ENCODE measurements at places on chromosomes 6 and 20.

- DNase-seq, result no peak
Observed at GRCh38 chr6:74860456-74860855, 345.4 kb downstream of the COL12A1 start.

- DNase-seq, result peak; percentile 30
Observed at GRCh38 chr6:33633462-33634158, 12.5 kb downstream of the ITPR3 start.

DNA sequence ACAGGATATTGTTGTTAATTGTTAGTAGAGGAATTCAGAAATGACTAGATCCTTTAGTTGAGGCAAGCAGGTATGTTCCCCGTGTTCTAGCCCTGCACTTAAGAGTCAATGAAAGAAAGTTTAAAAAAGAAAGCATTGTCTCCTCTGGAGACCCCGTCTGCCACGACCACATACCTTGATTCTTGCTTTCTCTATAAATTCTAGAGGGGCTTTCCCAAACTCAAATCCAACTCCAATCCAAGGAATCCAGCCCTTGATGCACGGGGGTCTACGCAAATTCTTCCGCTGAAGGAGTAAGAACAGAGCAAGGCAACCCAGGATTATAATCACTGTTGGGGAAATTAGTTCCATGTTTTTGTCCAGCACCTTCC, 401 bp downstream of the CYP39A1 start:
- no peak for DNase-seq

DNA sequence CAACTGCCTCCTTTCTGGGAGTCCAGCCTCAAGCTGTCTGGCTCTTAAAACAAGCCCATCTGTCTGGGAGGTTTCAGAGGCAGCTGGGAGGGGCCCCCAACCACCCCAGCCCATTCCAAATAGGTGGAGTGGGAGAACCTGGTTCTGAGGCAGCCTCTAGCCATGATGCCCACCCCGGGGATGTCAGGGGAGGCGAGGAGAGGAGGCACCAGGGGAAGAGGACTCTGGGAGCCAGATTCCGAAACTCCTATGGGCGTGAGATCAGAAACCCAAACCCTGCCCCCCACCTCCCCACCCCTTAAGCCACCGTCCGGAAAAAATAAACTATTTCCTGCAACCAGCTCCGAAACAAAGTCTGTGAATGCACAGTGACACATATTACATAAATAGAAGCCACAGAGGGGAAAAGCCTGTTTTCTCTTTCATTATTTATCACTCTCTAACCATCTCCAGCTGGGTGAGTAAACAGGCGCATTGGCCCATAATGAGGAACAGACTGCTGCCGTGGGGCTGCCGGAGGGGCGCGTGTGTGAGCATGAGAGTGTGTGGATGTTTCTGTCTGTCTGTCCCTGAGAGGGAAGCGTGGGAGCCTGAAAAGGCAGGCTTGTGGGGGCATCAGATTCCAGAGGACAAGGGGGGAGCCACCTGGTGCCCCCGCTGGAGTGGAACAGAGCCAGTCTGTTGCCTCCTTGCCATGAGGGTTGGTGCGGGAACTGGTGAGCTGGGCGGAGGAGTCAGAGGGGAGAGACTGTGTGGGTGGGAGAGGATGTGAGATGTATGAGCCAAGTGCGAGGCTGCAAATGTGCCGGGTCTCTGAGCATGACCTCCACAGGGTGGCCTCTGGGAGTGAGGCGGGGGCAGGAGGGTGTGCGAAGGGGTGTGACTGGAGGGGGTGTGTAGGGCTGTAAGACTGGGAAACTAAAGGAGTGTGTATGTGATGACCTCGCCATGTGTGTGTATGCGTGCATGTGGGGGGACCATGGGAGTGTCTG, 14.3 kb upstream of the FOXP4 start:
- peak; percentile 80 for DNase-seq

DNA sequence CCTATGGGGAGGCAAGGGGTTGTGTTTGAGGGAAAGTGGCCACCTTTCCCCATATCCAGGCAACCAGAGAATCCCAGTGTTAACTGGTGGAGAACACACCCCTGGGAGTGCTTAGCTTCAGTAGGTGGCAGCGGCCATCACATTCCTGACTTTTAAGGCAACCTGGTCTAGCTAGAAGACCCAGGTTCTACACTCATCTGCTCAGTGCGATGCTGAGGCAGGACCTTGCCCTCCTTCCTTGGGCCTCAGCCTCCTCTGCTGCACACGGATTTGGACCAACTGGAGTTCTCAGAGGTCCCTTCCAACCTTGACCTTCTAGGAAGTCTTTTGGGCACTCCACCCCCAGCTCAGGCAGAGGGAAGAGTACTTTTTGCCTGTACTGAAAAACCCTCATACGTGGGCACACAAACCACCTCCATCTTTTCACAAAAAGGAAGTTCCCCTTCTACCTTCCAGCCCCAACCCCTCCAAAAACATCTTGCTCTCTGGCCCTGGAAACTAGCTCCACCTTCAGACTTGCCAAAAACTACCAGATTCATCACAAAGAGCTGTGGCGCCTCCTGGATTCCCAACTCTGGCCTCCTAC, 2.9 kb downstream of the CCND3 start:
- no peak for DNase-seq

DNA sequence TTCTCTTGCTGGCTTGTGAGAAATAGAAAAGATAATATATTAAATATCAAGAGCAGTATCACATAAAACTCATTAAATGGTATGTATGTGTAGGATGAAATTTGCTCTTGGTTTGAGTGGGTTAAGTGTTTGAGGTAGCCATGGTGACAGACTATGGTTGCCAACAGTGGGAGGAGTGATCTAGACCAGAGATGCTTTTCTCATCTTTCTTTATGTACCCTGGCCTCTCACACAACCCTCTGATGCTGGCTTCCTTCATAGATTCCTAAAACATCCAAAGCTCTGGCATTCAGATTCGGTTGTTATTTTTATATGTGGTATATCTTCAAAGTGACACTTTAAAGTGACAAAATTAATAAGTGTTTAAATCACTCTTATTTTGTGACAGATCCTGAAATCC, 9.0 kb upstream of the MLIP start:
- DNase-seq, result no peak

- DNase-seq, result no peak
Observed at GRCh38 chr6:107491760-107492660, 2.1 kb downstream of the SOBP start.

- DNase-seq, result no peak
Observed at GRCh38 chr20:63745424-63745805, 5.8 kb downstream of the SLC2A4RG start.

- DNase-seq, result no peak
Observed at GRCh38 chr6:110735666-110736065, 79.6 kb downstream of the CDK19 start.

DNA sequence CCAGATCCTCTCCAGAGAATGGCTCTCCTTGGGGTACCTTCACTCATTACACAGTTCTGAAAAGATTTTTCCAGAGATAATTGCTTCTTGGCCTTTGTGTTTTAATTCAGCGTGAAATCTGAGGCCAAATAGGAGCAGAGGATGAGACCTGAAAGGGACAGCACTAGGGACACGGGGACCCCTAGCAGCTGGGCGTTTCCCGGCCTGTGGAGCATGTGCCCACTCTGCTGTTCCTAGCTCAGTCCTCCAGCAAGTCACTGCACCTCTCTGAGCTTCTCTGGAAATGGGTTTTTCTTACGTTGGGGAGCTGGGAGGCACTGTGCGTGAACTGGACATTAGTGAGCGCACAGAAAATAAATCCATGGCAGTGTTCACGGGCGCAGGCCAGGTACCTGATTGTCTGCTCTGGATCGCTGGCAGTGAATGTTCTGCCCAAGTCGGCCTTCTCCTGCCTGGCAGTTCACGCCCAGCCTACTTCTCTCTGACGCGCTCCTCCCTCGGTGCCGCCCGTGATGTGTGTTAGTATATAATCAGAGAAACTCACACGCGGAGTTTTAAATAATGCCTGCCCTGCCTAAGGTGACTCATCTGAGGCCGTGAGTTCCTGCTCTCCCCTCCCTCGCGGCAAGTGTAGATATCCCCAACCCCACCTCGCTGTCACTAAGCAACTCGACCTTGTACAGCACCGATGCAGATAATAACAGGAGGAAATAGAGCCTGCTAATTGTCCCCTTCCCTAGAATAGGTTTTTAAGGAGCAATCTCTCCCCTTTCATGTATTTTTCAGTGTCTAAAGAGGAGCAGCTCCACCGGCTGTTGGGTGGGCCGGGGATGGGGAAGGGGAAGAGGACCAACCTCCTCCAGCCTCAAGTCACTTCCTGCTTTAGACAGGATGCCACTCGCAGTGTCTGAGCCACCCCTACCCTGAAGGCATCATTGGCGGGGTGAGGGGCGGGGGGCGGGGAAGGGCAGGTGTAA, 2.7 kb upstream of the TUBB2A start:
- DNase-seq, result no peak

DNA sequence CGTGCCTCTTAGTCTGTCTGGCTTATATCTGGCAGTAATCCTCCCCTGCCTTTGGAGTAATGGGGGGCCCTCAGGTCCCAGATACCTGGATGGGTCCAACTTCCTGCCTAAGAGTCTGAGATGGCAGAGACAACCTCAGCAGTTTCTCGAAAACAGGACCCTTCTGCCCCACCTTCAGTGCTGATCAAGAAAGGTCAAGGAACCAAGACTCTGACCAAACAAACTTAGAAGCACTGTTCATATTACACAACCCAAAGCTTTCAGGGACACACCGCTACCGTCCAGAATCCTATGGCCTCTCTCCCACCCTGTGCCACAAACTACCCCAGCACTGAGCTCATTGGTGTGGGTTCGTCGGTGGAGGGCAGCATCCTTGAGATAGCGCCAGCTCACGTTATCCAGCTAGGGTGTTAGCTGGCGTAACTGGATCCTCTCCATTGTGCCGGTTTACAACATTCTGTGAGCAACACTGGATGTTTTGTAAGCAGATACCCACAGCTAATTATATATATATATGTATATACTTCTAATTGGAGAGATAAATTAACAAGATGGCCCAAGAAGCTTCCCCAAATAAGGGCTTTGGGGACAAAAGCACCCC, 7.6 kb upstream of the TMC2 start:
- no peak for DNase-seq

All from stimulated activated naive B cell treated with anti-CD40 and anti-IgM and Interleukin-4, amounts not matched to agents 10 μg/mL and 1 μg/mL and 100 μg/mL, for 72 hours (primary cell).